Kasumi-1 (cell line): ENCODE measurements at places on chromosomes 6 and 20.

- DNase-seq = no peak
Measured at GRCh38 chr6:70270287-70271005, 32.4 kb downstream of the COL9A1 start.

- no peak for DNase-seq
Measured at GRCh38 chr6:163695414-163695864, 280.9 kb downstream of the QKI start.

- peak; percentile 43 for DNase-seq
Measured at GRCh38 chr6:40925341-40925740, 113.7 kb downstream of the UNC5CL start.

GRCh38 chr6:79538106-79538971, 1.1 kb upstream of the LCA5 start:
- no peak for DNase-seq
